ENCODE measurements at places on chromosomes 12 and 14.

- DNase-seq: no peak
Observed at GRCh38 chr12:49744363-49744885, 3.1 kb downstream of the TMBIM6 start.

GRCh38 chr12:114684098-114684869, at the start of gene TBX3:
TBX3 (minus strand) TSS chr12:114684175; CDS start chr12:114683200, 975 bp downstream.
- DNase-seq: peak; percentile 50

- DNase-seq: no peak
Observed at GRCh38 chr14:55111122-55111708, 17.8 kb upstream of the LGALS3 start.

DNA sequence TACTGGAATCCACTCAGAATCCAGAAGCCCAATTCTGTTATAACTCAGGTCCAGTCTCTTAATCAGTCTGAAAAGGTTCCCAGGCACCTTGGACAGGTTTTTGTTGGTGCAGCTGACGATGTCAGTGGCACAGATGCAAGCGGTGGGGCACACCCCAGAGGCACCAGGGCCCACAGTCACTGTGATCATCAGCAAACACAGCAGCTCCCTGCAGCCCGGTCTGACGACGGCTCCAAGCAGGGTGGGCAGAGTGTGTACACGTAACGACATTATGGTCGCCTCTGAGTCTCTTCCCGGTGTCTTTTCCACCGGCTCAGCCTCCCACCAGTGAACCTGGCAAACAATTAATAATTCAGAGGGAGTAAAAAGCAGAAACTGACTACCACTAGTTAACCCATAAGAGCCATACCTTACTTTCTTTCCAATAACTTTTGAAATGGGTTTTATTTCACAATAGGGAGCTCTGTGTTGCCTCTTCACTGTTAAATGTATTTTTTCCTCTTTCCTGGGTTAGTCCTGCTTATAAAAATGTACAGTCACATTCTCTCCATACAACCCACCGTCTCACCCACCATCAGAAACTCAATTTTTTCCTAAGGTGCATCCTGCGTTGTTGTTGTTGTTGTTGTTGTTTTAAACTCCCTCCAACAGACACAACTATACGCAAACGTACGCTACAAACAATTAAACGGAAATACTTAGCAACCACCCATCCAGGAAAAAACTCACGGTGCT, 521 bp upstream of the PCED1B start:
- peak; percentile 51 for DNase-seq

DNA sequence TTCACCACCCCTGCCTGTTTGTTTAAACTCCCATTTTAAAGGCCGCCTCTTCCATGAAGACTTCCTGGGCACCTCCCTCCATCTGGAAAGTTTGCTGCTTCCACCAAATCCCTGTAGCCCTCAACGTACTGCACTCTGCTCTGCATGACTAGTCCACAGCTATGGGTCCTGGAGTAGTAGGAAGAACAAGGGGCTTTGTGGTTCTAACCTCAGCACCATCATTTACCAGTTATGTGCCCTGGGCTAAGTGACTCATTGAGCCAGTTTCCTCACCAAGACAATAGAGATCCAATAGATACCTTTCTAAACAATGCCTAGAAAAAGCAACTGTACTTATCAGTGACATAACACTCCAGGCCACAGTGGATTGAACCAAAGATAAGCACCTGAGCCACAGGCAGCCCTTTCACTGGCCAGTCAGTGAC, 8.5 kb upstream of the LTBP2 start:
- peak; percentile 66 for DNase-seq

DNA sequence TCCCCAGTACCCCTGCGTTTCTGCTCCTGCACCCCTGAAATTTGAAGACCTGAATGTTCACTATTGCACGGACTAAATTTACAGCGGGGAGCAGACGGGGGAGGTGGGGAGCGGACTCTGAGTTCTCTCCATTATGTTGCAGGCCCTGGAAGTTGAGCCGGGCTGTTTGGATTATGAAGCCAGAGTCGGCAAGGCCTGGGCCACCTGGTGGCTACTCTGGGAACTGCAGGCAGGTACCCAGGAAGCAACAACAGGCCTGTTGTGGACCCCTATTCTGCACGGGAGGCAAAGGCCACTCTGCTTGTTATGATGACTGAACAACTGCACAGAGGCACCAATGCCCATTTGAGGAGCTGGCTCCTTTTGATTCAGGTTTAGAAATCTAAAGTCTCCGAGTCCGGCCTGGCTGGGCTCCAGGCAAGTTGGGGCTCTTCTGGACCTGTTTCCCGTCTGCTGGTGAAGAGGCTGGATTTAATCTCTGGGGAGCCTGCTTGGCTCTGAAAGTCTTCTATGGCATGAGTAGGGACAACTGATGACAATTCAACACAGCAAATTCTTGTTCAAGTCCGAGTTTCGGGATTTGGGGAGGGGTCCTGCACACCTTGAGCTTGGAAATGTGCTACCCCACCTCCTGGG, 34.1 kb upstream of the FAM181A start:
- peak; percentile 68 for DNase-seq

- no peak for DNase-seq
Observed at GRCh38 chr14:44529026-44529425, 21.9 kb upstream of the FSCB start.

- no peak for DNase-seq
Observed at GRCh38 chr12:68439368-68440045, 107.3 kb upstream of the MDM1 start.

GRCh38 chr12:117362391-117362790, 965 bp upstream of the NOS1 start:
- no peak for DNase-seq

DNA sequence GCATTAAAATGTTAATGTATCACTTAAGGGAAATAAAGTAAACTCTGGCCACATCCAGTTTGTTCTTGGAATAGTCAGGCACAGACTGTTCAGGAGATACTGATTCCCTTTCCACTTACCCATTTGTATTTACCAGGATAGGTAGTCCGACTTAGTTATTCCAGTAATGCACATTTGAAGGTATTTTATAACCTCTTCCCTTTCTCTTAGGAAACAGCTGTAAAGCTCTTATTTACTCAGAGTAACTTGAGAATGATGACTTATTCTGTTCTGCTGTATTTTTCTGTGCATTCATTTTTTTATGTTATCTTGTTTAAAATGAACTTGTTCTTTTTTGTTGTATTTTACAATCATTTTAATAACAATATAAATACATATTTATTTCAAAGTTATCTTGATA, 78.0 kb downstream of the METTL25 start:
- no peak for DNase-seq

DNA sequence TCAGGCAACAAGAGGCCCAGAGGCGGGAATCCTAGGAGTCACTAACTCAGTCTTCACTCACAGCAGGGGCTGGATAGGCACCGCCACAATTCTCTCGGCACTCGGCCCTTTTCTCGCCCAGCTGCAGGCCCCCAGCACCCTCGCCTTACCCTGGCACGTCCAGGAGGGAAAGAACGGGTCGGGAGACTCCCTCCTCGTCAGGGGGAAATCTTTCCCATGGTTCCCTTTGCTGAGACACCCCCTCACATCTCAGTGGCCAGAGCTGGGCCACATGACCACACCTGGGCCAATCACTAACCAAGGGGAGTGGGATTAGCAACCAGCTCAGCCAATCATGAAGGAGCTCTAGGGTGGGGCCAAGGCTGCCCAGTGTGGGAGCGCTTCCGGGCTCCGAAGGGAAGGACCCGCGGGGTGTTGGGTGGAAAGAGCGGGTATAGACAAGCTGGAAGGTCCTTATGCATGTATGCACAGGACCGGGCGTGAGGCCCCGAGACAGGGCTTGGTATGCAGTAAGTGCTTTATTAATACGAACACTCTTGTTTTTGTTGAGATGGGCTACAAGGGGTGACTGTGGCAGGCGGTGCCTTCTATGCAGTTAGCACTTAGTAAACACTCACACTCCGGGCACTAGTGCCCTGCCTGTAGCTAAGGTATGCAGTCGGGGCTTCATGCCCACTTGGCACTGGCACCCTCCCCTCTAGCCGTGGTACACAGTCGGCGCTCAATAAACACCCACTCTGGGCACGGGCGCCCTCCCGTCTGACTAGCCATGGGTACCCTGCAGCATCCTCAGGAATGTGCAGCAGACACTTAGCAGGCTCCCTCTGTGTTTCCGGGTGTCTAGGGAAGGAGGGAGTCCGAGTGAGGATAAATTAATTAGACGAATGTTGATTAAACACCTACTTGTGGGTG, 40.3 kb downstream of the ADGRD1 start:
- no peak for DNase-seq

DNA sequence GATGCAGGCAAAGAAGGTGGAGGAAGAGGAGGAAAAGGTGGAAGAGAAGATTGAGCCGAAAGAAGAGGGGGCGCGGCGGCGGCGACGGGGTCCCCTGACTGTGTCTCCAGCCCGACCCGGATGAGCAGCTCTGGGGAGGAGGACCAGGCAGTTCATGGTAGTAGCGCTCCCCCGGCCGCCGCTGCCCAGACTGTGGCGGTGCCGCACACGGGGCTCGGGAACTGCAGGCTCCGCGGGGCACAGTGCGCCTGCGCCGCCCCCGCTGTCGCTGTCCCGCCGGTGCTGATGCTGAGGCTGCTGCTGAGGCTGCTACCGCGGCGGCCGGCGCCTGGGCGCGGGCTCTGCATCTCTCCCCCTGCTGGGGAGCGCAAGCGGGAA, at the start of gene KCNH5:
Gene KCNH5 (minus strand): TSS at position 225 of the 378 bp plus-strand sequence. CDS start 272 bp downstream, outside the sequence.
- DNase-seq: no peak

DNA sequence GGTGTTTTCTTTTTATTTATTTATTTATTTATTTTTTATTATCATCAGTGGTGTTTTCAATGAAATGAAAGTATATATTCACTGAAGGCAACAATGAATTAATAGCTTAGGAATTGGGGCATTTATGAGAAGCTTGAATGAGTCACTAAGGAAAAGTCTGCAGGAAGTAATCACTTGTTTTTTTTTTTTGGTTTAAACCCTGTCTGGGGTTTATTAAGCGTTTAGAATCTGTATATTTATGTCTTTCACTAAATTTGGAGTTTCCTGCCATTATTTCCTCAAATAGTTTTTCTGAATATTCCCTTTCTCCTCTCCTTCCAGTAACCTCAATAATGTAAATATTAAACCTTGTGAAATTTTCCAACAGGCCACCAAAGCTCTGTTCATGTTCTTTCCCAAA, 85.5 kb downstream of the TESC start:
- DNase-seq: no peak

DNA sequence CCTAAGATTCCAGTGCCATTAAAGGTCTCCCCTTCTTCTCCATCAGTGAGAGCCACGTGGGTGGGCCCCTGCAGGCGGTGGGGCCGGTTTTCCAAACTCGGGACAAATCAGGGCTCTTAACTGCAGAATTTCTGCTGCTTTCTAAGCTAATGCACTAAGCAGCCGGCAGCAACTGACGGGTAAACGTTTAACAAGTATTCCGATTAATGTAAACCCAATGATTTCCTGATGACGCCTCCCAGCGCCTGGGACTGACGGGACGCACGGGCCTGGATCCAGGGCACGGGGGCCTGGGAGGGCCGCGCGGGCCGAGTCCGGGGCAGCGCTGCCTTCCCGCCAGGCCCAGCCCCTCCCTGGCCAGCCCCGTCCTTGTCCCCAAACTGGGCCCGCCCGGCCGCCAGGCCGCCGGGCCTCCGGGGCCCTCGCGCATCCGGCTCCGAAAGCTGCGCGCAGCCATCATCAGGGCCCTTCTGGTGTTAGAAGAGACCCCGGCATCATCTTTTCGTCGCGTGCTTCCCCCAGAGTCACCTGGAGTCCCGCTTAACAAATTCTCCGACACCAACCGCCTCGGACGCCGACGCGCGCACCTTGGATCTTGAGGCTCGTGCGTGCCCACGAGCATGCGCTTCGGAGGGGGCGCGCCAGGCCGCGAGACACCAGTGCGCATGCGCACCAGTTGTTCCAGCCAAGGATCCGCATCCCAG, at the start of gene MLH3:
Gene MLH3 (minus strand): TSS at position 616 of the 704 bp plus-strand sequence. CDS start 1,812 bp downstream, outside the sequence.
- peak; percentile 88 for DNase-seq

DNA sequence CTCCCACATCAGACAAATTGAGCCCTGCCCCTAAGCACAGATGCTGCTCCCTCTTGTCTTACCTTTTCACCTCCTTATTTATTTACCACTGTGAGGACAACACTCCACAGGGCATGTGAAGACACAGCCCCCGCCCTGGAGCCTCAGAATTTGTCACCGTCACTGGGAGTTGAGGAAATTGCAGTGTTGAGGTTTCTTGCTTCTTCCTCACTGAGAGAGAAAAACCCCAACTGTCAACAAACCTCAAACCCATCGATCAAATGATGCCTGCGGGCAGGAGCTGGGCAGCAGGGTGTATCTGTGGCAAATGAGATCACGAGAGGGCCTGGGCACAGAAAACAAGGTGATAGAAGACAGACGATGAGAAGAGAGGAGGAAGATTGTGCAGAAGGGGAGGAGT, 30.5 kb upstream of the PLEKHG3 start:
- peak; percentile 83 for DNase-seq

- no peak for DNase-seq
Observed at GRCh38 chr12:19227190-19227879, 97.8 kb downstream of the PLEKHA5 start.

GRCh38 chr12:56062996-56063395, 17.0 kb upstream of the ERBB3 start:
- DNase-seq: no peak

GRCh38 chr14:93902619-93903307, 24.4 kb upstream of the FAM181A start:
- no peak for DNase-seq

GRCh38 chr12:109735051-109735521, 21.5 kb downstream of the FAM222A start:
- DNase-seq: no peak

DNA sequence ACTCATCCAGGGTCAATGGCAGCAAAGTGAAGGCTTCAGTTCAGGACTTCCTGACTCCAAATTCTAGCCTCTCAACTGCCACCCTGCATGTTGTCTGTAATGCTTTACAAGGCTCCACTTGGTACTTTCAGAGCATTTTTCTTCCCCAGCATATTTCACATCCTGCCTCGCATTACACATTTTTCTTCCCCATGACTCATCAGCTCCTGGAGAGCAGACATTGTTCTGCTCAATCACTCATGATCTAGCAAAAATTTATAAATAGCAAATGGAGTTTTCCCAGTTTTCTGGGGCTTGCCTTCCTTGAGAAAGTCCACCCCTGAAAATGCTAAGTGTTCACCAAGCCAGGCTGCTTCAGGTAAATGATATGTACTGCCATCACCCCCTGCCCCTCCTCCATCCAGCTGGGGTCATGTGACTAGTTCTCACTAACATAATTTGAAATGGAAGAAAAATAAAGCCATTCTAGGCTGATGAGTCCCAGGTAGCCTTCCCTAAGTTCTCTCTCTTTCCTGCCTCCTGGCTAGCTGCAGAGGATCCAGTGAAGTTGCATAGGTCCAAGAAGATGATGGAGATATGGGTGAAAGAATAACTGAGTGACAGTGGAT, 69.4 kb downstream of the ARMH4 start:
- no peak for DNase-seq

- DNase-seq: no peak
Observed at GRCh38 chr12:117313926-117314325, 47.5 kb downstream of the NOS1 start.
